ENCODE measurements at places on chromosomes 1 and 21. TPM values are rescaled to one million over a fixed set of nuclear protein-coding genes. Genes with fewer than 3 reads are reported as not detected.

SH2D2A gene
- total RNA-seq = 63.5 TPM

PPIAL4G gene
- 1.1 TPM for total RNA-seq

PLA2G2D gene
- total RNA-seq = not detected

OR2L8 gene
- not detected for total RNA-seq

CRNN gene
- not detected for total RNA-seq

DISP1 gene
- total RNA-seq = 2.3 TPM

ETV3L gene
- not detected for total RNA-seq

VANGL2 gene
- total RNA-seq = not detected

ZBTB8B gene
- not detected for total RNA-seq

LPGAT1 gene
- total RNA-seq = 76.0 TPM

S100A3 gene
- total RNA-seq = not detected

ANKRD45 gene
- not detected for total RNA-seq

PRAMEF10 gene
- total RNA-seq = not detected

CELA3A gene
- not detected for total RNA-seq

TCEA3 gene
- total RNA-seq = 19.5 TPM

RIPPLY3 gene
- not detected for total RNA-seq

TAS1R1 gene
- not detected for total RNA-seq

DVL1 gene
- 34.0 TPM for total RNA-seq

ENTREP3 gene
- total RNA-seq = 22.8 TPM

ZMYND12 gene
- total RNA-seq = 0.69 TPM

TRMT1L gene
- 21.1 TPM for total RNA-seq

KRTAP11-1 gene
- not detected for total RNA-seq

GSTM5 gene
- total RNA-seq = not detected

SLAMF1 gene
- total RNA-seq = 70.4 TPM

PCP4L1 gene
- total RNA-seq = not detected

CLCNKA gene
- total RNA-seq = not detected

CYP2J2 gene
- total RNA-seq = 3.4 TPM

GJA8 gene
- not detected for total RNA-seq

MEX3A gene
- total RNA-seq = 0.05 TPM

COL6A2 gene
- total RNA-seq = 2.3 TPM

VWA5B1 gene
- not detected for total RNA-seq

CD1B gene
- not detected for total RNA-seq

NBPF4 gene
- not detected for total RNA-seq

CBR3 gene
- 30.9 TPM for total RNA-seq

FCRL2 gene
- not detected for total RNA-seq

PIP5K1A gene
- 63.4 TPM for total RNA-seq

AVPR1B gene
- total RNA-seq = not detected

FAM72D gene
- total RNA-seq = 22.2 TPM

PPP1R15B gene
- total RNA-seq = 70.6 TPM

MTARC1 gene
- total RNA-seq = not detected

RNF115 gene
- 14.8 TPM for total RNA-seq

TRIM45 gene
- total RNA-seq = 0.33 TPM

GBP5 gene
- total RNA-seq = 405 TPM

CCDC185 gene
- total RNA-seq = not detected

LCK gene
- total RNA-seq = 495 TPM

CASQ1 gene
- not detected for total RNA-seq

TFF2 gene
- total RNA-seq = not detected

A3GALT2 gene
- not detected for total RNA-seq

OR14K1 gene
- not detected for total RNA-seq

FCRL3 gene
- total RNA-seq = 0.20 TPM

SAMD11 gene
- total RNA-seq = not detected

CACHD1 gene
- total RNA-seq = 0.48 TPM

NBPF20 gene
- 0.60 TPM for total RNA-seq

ANKRD65 gene
- total RNA-seq = not detected

S100A7A gene
- total RNA-seq = not detected
